ENCODE measurements at places on chromosomes 4 and X. TPM values are rescaled to one million over a fixed set of nuclear protein-coding genes. Genes with fewer than 3 reads are reported as not detected.

DNA sequence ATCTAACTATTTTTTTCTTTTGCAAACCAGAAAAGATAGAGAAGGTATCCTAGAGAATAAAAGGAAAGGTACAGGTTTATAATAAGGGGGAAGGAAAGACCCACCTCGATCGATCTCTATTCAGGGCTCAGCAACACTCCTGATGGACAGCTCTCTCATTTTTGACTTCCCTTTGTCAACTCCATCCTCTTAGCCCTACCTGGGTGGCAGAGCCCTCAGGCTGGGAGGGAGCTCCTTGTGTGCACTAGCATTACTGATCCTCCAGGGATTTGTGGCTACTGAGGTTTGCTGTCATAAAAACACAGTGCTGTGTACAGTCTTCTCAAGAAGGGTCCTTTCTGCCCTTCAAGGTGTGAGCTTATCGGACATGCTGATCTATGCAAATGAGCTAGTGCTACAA lies 111.0 kb downstream of the MID1 start:
- no peak overlapping the region for H3K27ac ChIP-seq
- no peaks in the 10 kb centered on the region for H3K27me3 ChIP-seq
- no peaks in the 10 kb centered on the region for H3K36me3 ChIP-seq
- no peak overlapping the region for H3K4me3 ChIP-seq
- no peak for DNase-seq

VEGFD gene
- total RNA-seq, result 8.3 TPM

ZNF157 gene
- not detected for total RNA-seq

DNA sequence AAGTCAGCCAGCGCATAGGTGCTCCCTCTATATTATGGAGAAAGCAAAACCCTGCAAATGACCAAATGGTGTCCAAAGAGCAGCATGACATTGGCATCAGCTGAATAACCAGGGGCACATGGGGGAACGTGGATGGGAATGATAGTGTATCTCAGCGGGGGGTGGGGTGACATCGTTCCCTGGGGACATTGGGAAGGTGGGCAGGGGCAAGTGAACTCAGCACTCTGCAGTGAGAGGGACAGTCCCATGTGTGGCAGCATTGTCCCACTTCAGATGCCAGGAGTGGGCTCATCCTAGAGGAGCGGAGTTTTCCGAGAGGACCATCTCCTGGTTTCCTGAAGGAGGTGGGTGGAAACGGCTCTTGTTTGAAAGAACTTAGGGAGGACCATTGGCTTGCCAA lies 64.8 kb downstream of the NELFA start:
- peaks cover 34% of the 10 kb centered on the region for H3K36me3 ChIP-seq
- H3K27me3 ChIP-seq, result no peaks in the 10 kb centered on the region
- DNase-seq, result no peak
- no peak overlapping the region for H3K4me3 ChIP-seq
- H3K27ac ChIP-seq, result no peak overlapping the region

FGF5 gene
- total RNA-seq, result 1.2 TPM

GRCh38 chr4:17057035-17057434 lies 158.6 kb upstream of the LDB2 start:
- no peak overlapping the region for H3K27ac ChIP-seq
- no peak for DNase-seq
- H3K4me3 ChIP-seq, result no peak overlapping the region
- peaks cover 14% of the 10 kb centered on the region for H3K4me1 ChIP-seq

DCHS2 gene
- not detected for total RNA-seq

TRAPPC11 gene
- 20.5 TPM for total RNA-seq

DNA sequence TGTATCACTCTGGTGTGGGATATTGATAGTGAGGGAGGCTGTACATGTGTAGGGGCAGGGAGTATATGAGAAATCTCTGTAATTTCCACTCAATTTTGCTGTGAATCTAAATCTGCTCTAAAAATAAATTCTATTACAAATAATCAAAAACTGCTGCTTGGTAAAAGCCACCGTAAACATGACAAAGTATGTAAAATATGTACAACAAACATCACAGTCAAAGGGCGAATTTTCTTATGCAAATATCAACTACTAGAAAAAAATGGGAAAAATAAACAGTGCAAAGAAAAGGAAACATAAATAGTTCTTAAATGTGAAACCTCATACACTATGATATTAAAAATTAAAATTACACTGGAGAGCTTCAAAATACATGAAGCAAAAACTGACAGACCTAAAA lies 105.1 kb upstream of the DCLK2 start:
- no peak overlapping the region for H3K4me3 ChIP-seq
- peaks cover 5% of the 10 kb centered on the region for H3K27me3 ChIP-seq

DNA sequence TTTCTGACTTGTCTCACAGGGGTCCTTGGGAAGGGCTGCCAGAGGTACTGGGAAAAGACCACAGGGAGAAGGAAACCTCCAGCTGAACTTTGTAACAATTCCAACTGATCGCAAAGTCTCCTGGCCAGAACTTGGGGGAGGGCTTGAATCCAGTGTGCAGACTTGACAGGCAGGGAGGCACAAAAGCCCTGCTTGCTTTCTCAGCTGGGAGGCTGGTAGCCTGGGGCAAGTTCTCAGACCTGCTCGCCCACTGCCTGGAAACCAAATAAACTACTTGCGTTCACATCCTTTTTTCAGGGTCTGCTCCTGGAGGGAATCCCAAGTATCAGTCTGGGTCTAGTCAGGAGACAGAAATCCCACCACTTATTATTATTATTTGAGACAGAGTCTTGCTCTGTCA lies 48.0 kb upstream of the CASK start:
- no peak for DNase-seq
- H3K27me3 ChIP-seq, result no peaks in the 10 kb centered on the region
- no peak overlapping the region for H3K4me3 ChIP-seq
- H3K36me3 ChIP-seq, result no peaks in the 10 kb centered on the region
- H3K27ac ChIP-seq, result no peak overlapping the region

TRPC5OS gene
- total RNA-seq, result not detected
